Hematopoietic multipotent progenitor cell treated with erythropoietin and hydrocortisone succinate and interleukin-3 and kit ligand, for 6 days (in vitro differentiated cells): ENCODE measurements at places on chromosomes 3 and 15.
A peak's percentile ranks its signal among the peaks of the same experiment; 100 is the strongest.

- peak; percentile 89 for DNase-seq
Observed at GRCh38 chr3:71444028-71444860, 139.3 kb downstream of the FOXP1 start.

- DNase-seq: no peak
Observed at GRCh38 chr3:58692484-58692883, 25.9 kb upstream of the FAM3D start.

DNA sequence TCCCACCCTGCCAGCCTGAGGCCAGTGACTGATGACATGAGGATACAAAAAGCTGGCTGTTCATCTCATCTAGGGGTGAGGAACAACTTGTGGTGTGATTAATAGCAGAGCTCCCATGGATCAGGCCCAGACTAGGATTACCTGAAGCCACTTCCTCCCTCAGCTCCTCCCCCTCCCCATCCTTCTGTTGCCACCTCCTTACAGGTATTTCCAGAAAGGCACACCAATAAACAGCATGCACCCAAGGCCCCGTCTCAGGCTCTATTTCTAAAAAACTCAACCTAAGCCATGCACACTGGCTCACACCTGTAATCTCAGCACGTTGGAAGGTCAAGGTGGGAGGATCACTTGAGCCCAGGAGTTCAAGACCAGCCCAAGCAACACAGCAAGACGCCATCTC is 54.1 kb downstream of the SRGAP3 start:
- no peak for DNase-seq

GRCh38 chr15:84016371-84016770 is 219.2 kb upstream of the GOLGA6L4 start:
- DNase-seq: no peak

DNA sequence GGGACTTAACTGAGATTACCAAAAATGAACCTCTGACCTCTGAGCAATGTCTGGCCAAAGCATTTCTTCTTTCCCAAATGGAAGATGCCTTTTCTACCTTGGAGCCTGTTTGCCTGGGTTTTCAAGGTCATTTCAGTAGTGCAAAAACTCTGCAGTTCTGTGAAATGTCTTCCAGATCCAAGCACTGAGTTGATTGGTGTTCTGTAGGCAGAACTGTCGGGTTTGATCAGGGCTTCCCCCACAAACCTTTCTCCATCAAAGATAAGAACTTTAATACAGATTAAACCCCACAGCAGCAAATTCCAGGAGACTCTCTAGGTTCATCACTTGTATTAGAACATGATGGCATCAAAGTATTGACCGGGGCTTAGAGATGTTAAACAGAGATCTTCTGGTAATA is 192.7 kb upstream of the TOPAZ1 start:
- DNase-seq: no peak

DNA sequence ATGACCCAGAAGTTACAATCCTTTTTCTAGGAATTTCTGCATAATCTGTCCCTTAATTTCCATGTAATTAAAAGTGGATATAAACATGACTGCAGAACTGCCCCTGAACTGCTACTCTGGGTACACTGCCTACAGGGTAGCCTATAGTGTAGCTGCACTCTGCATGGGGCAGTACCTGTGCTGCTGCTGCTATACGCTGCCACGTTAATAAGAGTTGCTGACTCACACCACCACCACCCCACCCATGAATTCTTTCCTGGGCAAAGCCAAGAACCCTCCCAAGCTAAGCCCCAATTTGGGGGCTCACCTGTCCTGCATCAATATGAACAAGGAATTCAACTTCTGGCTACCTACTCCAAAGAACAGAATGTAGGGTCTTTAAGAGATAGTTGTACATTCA is 13.9 kb downstream of the HDGFL3 start:
- peak; percentile 30 for DNase-seq

GRCh38 chr3:140972833-140973232 is 31.2 kb downstream of the SLC25A36 start:
- peak; percentile 68 for DNase-seq

- DNase-seq: no peak
Observed at GRCh38 chr3:36381311-36381956, 1.1 kb downstream of the STAC start.

- DNase-seq: no peak
Observed at GRCh38 chr15:71393383-71393782, 278.1 kb downstream of the THSD4 start.

DNA sequence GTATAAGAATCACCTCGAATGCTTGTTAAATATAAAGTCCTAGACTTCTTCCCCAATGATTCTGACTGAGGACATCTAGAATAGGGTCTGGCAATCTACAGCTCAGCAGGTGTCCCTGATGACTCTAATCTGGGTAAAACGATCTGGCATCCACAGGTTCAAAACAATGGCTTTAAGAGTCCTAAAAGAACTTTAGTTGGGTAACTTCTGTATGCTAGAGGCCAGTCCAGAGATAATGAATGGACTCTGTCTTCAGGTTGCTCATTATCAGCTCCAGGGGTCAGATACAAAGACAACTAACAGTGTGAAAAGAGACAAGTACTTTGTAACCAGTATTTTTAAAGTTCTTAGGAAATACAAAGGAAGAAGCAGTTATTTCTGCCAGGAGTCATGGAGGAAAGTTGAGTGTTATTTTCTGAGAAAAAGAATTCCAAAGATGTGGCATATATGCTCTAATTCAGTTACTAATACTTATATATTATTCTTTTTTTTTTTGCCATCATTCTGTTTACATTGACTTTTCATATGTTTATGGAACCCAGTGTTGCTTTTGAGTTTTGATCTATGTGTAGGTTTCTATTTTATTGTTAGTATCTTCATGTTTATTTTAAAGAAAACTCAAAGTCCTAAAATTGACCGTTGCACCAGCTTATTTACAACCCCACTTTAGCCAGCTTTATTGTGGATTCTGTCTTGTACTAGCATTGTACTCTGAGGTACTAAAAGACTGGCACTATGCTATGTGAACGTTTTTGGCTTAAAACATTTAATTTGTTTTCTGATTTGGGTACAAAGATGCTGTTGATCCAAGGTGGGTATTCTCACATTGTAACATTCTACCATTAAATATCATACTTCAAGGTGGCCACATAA is 3.1 kb upstream of the GPR15 start:
- DNase-seq: no peak

- DNase-seq: peak; percentile 30
Observed at GRCh38 chr3:65030847-65031463, 343.2 kb upstream of the ADAMTS9 start.

DNA sequence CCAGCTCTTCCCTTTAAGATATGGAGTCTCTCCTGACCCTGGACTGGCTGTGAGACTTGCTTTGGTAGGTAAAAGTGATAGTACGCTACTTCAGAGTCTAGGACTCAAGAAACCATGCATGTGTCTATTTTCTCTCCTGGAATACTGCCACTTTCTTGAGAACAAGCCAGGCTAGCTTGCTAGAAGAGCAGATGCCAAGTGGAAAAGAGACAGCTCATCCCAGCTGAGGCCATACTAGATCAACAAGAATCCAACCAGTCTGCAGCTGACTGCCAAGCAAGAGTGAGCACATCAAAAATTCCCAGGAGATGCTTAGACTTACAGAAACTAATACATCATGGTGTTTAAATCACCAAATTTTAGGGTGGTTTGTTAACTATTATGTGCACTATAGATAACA is 208.3 kb upstream of the RBMS3 start:
- no peak for DNase-seq

GRCh38 chr15:49223536-49224274 is 53.7 kb downstream of the GALK2 start:
- no peak for DNase-seq

GRCh38 chr15:100762913-100763834 is 116.5 kb upstream of the ALDH1A3 start:
- DNase-seq: no peak

DNA sequence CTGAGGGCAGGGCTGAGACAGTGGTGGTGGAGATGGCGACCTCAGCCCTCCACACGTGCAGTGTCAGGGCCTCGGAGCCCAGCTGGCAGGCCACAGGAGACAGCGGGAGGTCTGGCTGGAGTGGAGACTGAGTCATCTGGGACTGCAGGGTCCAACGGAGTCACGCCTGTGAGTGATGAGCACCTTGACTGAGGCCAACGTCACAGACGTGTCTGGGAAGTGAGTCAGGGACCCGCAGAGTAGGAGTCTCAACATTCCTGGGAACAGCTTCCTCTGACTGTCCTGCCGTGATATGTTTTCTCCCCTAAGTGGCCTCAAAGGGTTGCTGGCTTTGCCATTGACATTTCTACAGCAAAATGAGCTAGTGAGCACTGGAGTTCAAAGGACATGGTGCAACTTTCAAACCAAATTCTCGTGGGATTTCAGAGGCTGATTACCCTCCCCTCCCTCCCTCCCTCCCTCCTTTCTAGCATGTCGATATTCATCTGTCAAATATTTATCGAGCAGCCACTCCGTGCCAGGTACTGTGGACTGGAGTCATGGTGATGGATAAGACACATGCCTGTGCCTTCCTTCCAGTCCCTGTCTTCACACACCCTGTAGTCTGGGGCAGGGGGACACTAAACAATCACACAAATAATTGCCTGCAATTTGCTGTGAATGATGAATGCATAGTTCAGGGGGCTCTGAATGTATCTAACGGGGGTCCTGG is 53.3 kb upstream of the AMOTL2 start:
- no peak for DNase-seq

GRCh38 chr3:30401971-30402370 is 204.4 kb upstream of the TGFBR2 start:
- no peak for DNase-seq

DNA sequence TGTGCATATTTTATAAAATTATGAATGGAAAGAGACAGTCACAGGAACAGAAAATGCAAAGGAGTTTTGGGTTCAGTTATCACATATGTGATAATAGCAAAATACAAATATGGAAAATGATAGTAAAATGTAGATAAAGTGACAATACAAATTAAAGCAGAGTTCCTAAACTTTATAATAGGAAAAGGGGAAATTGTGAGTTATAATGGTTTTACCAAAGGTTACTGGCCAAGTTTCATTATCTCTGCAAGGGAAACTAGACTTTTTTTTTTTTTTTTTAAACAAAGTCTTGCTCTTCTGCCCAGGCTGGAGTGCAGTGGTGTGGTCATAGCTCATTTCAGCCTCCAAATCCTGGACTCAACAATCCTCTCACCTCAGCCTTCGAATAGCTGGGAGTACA is 228.7 kb upstream of the CGNL1 start:
- no peak for DNase-seq

DNA sequence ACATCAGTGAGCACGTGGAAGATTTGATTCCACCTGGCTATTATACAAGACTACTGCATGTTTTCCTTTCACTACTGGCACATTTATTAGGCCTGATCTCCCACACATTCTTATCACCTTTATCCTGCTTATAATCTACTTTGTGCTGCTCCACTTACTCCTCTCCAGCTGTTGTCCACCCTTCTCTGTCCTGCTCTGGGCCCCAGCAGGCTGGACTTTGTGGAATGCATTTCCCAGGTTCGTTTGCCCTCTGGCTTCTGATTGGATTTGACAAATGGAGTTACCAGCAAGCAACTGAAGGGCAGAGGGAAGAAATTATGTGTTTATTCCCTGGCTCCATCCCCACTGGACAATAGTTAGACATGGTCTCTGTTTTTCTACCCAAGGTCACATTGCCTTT is 75.5 kb downstream of the DCLK3 start:
- no peak for DNase-seq

- DNase-seq: no peak
Observed at GRCh38 chr3:5010706-5011554, 31.7 kb downstream of the BHLHE40 start.

DNA sequence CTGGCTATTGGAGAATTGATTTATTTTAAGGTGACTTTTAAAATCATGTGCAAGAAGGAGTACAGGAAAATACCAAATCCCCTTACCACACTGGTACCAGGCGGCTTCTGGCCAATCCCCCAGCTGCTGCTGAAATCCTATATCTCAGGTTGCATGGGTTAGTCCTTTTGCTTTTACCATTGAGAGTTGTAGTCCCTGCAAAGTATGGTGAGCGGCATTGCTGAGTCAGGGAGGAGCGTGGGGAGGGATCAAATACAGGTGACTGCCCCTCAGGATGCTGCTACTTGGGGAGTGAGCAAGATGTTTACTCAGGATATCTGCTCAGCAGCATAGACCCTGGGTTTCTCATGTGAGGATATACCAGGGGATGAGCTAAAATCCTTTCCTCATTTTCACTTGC is 131.9 kb upstream of the STAC start:
- DNase-seq: no peak

GRCh38 chr15:74369084-74369745 is 1.8 kb upstream of the CYP11A1 start:
- DNase-seq: no peak

- peak; percentile 52 for DNase-seq
Observed at GRCh38 chr15:64355348-64355943, 527 bp downstream of the CSNK1G1 start.

- DNase-seq: peak; percentile 13
Observed at GRCh38 chr3:103440539-103441203, 1005.9 kb downstream of the ZPLD1 start.

- DNase-seq: no peak
Observed at GRCh38 chr3:188775412-188775811, 396.4 kb upstream of the TPRG1 start.

DNA sequence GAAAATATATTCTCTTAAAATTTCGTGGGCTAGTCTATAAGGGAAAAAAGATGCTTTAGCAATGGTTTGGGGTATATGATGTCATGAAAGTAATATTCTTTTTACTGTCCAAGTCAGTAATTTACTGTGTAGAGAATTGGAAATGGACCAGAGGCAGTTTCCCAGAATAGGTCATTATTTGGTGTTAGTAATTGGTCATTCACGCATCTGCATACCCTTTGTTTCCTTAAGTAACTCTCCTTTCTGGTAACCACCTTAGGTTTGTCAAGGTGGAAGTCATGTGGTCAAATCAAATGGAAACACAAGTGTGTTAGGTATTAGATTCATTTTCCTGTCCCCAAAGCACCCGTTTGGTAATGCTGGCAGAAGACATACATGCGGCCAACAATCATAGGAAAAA is 23.9 kb downstream of the FBXO22 start:
- DNase-seq: no peak

DNA sequence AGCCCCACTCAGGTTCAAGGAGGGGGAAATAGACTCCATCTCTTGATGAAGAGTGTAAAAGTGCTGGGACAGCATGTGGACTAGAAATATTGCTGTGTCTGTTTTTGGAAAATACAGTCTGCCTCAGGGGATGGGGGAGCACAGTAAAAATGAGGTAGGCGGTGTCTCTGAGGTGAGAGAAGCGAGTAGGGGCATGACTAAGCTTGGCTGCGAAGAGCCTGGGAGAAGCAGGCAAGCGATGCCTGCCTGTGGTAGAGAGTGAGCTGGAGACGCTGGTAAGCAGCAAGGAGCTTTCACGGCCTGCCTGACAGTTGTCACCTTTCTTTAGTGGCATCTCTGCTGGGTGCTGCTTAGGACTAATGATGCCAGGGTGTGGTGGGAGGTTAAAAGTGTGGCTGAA is 49.0 kb upstream of the DCLK3 start:
- no peak for DNase-seq

DNA sequence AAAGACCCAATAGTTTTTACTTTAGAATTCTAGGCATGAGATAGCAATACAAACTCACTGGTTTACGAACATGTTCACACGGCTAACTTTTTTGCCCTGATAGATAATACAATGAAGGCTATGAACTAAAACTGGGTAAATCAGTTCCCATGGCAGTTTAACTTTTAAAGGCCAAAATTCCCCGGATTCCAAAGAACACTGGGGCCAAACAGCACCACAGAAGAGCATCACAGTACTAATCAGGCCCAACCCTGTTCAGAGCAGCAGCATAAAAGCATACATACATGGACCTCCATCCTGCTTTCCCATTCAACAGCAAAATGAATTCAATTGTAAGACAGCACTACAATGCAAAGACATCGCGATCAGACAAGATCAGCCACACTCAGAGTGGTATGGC is 540.3 kb upstream of the CCDC54 start:
- no peak for DNase-seq

- no peak for DNase-seq
Observed at GRCh38 chr15:63072809-63073277, 30.3 kb downstream of the TPM1 start.
